Ovary (tissue), 10 donors: ENCODE measurements at places on chromosomes 12 and 14. TPM values are rescaled to one million over a fixed set of nuclear protein-coding genes. Genes with fewer than 3 reads are reported as not detected.

SLC22A17 gene
- total RNA-seq = 34.3 TPM

SLC25A47 gene
- total RNA-seq = not detected

ADCY4 gene
- 33.3 TPM for total RNA-seq

APEX1 gene
- 170 TPM for total RNA-seq

GRCh38 chr12:1798641-1799020, 21.7 kb upstream of the LRTM2 start:
- no peak for DNase-seq
- H3K27ac ChIP-seq = no peak overlapping the region
- no peaks in the 10 kb centered on the region for H3K27me3 ChIP-seq
- no peak overlapping the region for H3K4me3 ChIP-seq

DNA sequence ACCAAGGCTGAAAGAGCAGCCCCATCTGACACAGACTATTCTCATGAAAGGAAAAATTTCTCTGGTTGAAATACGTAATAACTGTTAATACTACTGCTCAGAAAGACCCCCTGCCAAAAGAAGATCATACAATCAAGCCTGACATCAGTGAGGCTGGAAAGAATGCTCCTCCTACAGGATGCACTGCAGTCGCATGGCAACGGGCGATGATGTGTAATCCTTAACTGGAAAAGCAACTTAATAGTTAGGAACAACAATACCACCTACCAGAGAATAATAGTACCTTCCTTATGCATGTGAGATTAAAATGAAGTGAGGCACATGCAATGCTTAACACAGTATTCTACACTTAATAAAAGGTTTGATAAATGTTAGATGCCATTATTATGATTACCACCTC, 1.2 kb upstream of the GOLGA5 start:
- no peaks in the 10 kb centered on the region for H3K27me3 ChIP-seq
- no peak for DNase-seq
- no peak overlapping the region for H3K4me3 ChIP-seq
- H3K4me1 ChIP-seq = peaks cover 4% of the 10 kb centered on the region
- H3K27ac ChIP-seq = no peak overlapping the region

DNA sequence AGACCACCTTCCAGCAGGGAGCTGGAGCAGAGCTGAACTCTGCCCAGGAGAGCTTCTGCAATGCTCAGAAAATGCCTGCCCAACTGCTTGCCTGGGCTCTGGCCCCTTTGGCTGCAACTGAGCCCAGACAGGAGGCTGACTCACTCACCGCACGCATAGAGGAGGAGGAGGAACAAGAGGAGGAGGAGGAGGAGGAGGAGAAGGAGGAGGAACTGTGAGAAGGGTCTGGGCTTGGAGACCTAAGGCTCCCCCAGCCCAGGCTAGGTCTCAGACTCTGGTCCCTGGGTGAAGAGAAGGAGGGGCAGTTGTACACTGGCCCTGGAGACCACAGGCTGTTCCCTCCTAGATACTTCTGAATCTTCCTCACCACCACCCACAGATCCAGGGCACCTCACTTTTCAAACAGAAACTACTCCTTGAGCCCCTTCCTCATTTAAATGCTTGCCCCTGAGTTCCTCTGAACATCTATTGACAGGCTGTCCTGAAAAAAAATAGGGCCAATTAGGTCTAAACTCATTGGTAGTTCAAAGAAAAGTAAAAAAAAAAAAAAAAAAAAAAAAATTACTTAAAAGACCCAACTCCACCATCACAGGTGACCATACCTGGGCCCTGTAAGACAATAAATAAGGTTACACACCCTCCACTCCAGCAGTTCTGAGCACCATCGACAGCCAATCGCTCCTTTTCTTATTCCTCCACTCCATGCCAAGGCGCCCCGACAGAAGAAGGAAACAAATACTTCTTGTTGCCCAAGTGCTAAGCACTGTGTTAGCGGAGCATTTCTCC, 674 bp downstream of the VDR start:
- no peak for DNase-seq
- H3K27me3 ChIP-seq = no peaks in the 10 kb centered on the region
- peak overlapping the region; percentile 52 for H3K4me3 ChIP-seq
- no peak overlapping the region for H3K27ac ChIP-seq

DNA sequence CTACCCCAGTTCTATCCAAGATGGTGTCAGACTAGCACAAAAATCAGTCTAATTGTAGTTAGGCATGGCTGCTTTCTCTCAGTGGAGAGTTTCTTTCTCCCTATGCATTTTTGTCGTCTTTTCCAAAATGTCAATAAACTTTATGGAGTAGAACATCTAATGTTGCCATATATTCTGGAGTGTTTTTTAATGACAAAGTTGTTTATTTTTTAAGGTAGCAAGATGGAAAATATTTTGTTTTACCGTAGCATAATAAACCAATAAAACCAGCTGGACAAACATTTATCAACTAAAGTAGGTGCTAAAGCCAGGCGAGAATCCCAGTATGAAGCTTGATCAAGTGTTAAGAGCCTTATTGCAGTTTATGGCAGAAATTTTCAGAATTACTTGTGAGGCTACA, 146.3 kb downstream of the TMTC2 start:
- H3K27me3 ChIP-seq = no peaks in the 10 kb centered on the region
- DNase-seq = no peak
- H3K36me3 ChIP-seq = no peaks in the 10 kb centered on the region
- H3K4me3 ChIP-seq = no peak overlapping the region

GRCh38 chr14:90272523-90272922, 16.2 kb downstream of the PSMC1 start:
- no peak overlapping the region for H3K27ac ChIP-seq
- peaks cover 2% of the 10 kb centered on the region for H3K4me1 ChIP-seq
- H3K27me3 ChIP-seq = no peaks in the 10 kb centered on the region
- H3K36me3 ChIP-seq = no peaks in the 10 kb centered on the region
- no peak overlapping the region for H3K4me3 ChIP-seq
- DNase-seq = no peak

DNA sequence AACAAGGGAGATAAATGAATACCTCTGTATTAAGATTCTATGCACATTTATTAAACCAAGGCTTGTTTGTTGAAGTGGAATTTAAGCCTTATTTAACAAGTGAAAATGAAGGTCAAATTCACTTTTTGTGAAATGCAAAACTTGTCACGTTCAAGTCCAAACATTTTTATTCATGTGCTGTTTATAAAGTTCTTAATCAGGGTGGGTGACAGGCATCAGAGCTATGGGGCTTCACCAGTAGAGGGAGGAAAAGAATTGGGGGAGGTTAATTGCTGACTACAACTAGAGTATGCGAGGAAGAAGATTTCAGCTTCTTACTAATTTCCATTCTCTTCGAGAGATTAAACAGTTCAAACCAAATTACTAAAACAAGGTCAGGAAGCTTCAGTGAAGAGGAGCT, 9.7 kb downstream of the MOK start:
- H3K27ac ChIP-seq = peak overlapping the region; percentile 56
- no peaks in the 10 kb centered on the region for H3K27me3 ChIP-seq
- H3K4me1 ChIP-seq = peaks cover 3% of the 10 kb centered on the region

DNA sequence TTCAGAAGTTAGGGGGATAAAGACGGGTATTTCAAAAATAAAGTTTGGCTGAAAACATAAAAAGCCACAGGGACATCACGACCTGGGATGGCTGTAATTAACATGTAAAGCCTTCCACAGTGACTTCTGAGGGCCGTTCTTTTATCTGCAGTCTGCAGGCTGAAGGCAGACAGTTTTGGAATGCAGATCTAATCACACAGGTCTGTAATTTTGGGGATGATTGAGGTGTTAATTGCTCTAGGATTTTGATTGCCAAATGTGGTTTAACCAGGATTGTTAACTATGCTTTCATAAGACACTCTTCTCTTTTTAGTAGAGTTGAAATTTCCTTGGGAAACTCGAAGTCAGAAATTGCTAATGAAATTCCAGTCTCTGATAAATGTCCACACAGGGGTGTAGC, 355.5 kb downstream of the ATP23 start:
- no peak overlapping the region for H3K4me3 ChIP-seq
- no peaks in the 10 kb centered on the region for H3K36me3 ChIP-seq
- no peaks in the 10 kb centered on the region for H3K4me1 ChIP-seq
- H3K27ac ChIP-seq = no peak overlapping the region
- no peaks in the 10 kb centered on the region for H3K27me3 ChIP-seq
- DNase-seq = no peak

- no peak overlapping the region for H3K4me3 ChIP-seq
- H3K27me3 ChIP-seq = no peaks in the 10 kb centered on the region
- H3K27ac ChIP-seq = no peak overlapping the region
- peaks cover 4% of the 10 kb centered on the region for H3K4me1 ChIP-seq
- no peaks in the 10 kb centered on the region for H3K36me3 ChIP-seq
Observed at GRCh38 chr14:22819151-22819988, 4.1 kb upstream of the SLC7A7 start.

DNA sequence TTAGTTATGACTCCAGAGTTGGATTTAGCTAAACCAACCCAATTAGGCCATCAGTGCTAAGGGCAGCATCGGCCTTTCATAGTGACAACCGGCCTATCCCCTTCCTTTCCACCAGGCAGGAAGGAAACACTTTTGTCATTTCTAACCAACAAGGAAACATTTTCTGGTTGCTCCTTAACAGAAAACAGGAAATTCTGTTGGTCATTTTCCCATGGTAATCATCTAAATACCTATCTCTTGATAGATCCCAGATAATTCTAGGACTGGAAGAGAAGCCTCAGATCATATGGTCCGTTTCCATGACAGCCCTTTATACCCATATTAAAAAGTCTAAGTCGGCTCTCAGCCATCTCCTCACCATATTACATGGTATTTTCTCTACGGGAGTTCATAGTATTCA, 79.2 kb upstream of the USP44 start:
- H3K4me3 ChIP-seq = no peak overlapping the region
- H3K27me3 ChIP-seq = no peaks in the 10 kb centered on the region
- no peak overlapping the region for H3K27ac ChIP-seq
- no peak for DNase-seq

GRCh38 chr14:102593061-102593824, 794 bp downstream of the RCOR1 start:
- peaks cover 7% of the 10 kb centered on the region for H3K4me1 ChIP-seq
- peak; percentile 73 for DNase-seq
- no peaks in the 10 kb centered on the region for H3K36me3 ChIP-seq
- no peaks in the 10 kb centered on the region for H3K27me3 ChIP-seq
- peak overlapping the region; percentile 57 for H3K4me3 ChIP-seq
- peak overlapping the region; percentile 97 for H3K27ac ChIP-seq

DNA sequence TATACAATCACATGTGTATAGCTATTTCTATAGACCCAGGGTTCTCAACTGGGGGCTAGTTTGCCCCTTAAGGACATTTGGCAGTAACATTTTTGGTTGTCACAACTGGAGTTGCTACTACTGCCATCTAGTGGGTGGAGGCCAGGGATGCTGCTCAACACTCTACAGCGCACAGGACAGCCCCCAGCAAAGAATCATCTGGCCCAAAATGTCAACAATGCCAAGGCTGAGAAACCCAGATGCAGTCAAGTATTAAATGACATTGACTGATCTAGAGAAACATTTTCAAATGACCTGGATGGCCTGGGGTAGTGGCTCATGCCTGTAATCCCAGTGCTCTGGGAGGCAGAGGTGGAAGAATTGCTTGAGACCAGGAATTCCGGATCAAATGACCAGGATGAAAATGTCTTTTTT, 5.8 kb downstream of the WSB2 start:
- H3K36me3 ChIP-seq = no peaks in the 10 kb centered on the region
- no peak overlapping the region for H3K4me3 ChIP-seq
- peaks cover 24% of the 10 kb centered on the region for H3K4me1 ChIP-seq
- no peak overlapping the region for H3K27ac ChIP-seq

- no peak overlapping the region for H3K27ac ChIP-seq
- no peak overlapping the region for H3K4me3 ChIP-seq
- no peaks in the 10 kb centered on the region for H3K27me3 ChIP-seq
- no peaks in the 10 kb centered on the region for H3K4me1 ChIP-seq
Observed at GRCh38 chr14:105925615-105926372, 399.4 kb downstream of the TMEM121 start.
